ENCODE measurements at places on chromosomes 1 and 21.

DNA sequence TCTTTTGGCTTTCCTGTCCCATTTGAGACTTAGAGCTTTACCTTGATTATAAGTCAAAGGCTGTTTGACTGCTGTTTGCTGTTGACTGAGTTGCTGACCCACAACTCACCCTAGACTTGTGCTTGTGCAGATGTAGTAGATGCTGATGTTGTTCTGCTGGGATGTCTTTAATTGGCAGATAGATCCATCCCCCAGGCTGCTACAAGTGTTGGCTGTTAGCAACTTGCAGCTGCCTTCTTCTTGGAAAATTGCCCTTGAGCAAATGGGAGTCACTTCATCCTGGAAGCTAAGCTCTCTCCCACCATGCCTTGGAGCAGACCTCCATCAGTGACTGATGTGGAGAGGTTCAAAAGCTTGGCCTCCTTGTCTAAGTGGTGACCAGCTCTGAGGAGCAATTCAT, 139.3 kb upstream of the KIAA0040 start:
- no peak for DNase-seq

DNA sequence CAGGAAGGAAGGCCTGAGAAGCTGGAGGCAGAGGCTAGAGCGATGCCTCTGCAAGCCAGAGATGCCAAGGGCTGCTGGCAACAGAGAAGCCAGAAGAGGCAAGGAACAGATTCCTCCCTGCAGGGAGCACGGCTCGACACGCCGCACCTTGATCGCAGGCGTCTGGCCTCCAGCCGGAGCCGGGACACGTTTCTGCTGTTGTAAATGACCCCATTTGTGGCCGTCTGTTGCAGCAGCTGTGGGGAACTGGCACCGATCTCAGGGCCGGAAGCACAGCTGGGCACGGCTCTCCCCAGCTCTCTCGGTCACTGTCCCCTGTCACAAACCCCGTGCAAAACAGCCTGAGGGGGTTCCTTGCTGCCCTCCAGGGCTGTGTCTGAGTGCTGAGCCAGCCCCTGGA, 59.6 kb downstream of the SIK1 start:
- no peak for DNase-seq

GRCh38 chr1:21567241-21568005, 58.2 kb downstream of the ALPL start:
- DNase-seq = no peak

GRCh38 chr1:25679171-25679570, 62.6 kb downstream of the MAN1C1 start:
- no peak for DNase-seq

- no peak for DNase-seq
Observed at GRCh38 chr1:66731170-66731865, 20.9 kb upstream of the DYNLT5 start.

GRCh38 chr1:175757381-175758015, 14.1 kb upstream of the TNR start:
- DNase-seq = no peak

DNA sequence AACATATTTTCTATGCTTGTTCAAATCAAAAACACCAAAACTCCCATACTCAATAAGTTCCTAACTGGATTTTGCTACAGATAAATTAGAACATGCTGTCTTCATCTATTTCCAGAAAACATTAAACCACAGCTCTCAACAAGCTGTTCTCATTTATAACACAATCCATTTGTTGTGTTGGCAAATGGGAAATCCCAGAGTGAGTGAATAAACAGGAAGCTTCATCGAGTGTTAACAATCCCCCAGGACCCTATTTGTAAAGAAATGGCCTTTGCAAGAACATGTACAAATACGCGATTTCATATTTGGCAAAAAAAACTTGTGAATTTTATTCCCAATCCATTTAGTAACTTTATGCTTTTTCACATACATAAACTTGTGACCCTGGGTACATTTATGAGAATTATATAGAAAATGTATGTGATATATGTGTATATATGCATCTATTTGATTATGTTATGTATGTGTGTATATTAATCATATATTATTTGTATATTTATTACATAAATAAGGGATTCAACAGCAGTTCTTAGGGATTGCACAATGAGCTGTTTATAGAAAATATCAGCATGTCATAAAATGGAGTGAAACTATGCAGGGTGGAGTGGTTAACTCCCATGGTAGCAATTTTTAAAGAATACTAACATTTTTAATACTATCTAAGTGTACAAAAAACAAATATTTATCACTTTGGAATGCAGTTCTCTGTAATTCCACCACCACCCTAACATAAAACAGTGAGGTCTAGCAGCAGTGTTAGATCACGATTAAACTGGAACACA, 160.0 kb downstream of the NEGR1 start:
- DNase-seq = no peak

DNA sequence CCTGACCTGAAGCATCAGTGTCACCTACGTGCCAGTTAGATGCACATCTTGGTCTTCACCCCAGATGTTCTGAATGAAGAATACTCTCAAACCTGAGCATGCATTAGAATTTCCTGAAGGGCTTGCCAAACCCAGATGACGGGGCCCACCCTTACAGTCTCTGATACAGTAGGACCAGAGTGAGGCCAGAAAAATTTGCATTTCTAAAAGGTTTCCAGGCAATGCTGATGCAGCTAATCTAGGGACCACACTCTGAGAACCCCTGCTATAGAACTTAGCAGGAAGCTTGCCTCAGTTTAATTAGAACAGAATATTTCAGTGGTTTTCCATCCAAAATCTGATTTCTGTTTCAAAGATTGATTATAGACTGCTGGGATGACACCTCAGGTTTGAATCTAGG, 9.9 kb upstream of the CTBS start:
- no peak for DNase-seq

DNA sequence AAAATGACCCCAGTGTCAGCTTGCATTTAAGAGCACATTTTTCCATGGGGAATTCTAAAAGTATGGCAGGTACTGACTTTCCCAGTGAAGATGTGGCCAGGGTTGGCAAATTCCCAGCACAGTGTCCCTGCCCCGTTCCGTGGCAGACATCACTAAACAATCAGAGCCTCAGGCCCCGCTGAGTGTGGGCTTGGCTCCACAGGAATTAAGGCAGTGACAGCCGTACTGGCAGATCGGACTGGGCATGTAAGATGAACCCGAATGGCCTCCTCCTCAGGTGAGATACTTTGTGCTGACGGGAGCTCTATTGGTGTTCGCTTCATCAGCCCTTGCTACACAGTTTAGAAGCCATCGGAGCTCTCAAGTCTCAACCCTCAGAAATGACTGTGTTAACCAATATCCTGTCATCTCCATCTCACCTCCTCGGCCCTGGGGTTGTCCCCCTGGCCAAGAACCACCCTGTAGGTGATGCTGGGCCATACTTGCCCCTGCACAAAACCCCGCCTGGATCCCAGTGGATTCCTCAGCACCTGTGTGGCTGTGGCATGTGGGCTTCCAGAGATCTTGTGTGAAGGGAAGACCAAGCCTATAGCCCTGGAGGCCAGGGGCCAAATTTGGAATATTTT, 29.0 kb upstream of the ABCG1 start:
- DNase-seq = no peak

GRCh38 chr1:44371206-44371605, 16.1 kb upstream of the ERI3 start:
- DNase-seq = no peak

- no peak for DNase-seq
Observed at GRCh38 chr1:59177756-59178155, 119.1 kb upstream of the FGGY start.

DNA sequence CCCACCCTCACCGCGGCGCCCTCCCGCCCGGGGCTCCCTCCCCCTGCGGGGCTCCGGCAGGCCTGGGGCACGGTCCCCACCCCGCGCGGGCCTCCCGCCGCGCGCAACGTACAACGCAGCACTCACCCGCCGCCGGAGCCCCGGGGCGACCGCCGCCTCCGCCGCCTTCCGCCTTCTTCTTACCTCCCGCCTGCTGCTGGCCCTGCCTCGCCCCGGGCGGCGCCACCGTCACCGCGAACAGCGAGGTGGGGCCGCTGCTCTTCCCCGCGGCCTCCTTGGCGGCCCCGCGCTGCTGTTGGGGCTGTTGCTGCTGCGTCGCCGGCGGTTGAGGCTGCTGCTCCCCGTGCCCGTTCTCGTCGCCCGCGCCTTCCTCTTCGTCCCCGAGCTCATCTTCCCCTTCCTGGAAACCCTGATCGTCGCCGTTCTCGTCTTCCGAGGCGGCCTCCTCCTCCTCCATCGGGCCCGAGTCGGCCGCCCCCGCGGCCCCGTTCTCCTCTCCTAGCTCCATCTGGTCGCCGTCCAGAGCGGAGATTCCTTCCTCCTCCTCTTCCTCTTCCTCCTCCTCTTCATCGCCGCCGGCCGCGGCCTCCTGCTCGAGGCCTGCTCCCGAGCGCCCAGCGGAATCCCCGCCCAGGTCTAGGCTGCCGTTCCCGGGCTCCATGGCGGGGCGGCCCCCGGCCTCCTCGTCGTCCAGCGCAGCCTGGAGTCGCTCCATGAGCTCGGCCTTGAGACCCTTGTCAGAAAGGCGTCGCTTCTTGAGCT, 671 bp downstream of the HNRNPU start:
- DNase-seq = no peak

DNA sequence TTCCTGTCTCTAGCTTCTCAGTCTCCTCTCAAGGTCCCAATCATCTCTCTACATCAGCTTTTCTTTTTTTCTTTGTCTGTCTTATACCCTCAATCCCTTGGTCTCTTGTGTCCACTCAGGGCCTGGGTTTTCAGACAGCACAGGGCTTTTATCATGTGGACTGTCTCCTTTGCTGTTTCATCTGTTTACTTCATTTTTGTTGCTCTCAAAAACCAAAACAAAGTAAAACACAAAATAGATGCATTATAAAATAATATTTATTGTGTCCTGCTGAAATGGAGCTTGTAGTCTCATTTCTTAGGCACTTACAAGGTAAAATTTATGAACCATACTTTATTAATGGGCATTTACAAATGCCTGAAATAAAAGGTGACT, 17.8 kb upstream of the SLAMF6 start:
- DNase-seq = no peak

GRCh38 chr1:212635141-212635631, 26.6 kb downstream of the ATF3 start:
- peak; percentile 6 for DNase-seq

GRCh38 chr1:151039521-151039920, 3.1 kb downstream of the BNIPL start:
- no peak for DNase-seq

- no peak for DNase-seq
Observed at GRCh38 chr1:190963321-190963720, 485.7 kb upstream of the BRINP3 start.

DNA sequence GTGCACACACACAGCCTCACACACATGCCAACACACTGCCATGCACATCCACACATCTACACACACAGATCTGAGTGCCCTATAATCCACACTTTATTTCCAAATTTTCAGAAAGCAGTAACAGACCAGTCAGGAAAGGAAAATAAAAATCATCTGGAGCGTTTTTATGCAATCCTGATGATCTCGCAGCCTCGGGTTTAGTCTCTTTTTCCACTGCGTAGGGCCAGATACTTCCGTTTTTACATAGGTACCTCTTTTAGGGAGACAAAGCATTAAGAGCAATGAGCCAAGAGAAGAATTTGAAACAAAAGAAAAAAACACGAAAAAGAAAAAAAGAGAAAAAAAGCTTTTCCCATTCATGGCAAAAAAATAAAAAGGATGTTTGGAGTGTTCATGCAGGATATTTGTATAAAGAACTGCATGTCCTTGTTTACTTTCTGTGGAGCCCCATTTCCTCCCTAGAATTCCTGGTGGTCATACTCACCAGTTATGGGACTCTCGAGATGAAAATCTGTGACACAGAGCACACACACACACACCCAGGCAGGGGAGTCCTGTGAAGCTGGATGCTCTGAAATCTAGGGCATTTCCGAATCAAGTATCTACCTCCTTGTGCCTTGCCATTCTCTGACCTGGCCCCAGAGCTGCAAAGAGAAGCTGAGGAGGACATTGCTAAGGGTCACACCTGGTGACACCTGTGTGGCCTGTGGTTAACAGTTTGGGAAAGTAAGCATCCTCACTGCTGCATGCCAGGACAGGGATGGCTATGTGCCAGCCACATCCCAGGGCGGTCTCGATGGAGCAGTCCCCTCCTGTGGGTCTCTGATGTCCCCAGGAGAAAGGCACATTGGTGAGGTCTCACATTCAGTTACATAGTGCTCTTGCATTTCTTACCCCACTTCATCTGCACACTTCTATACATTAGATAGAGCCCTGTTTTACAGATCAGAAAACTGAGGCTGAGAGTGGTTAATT, 83.6 kb downstream of the RUNX1 start:
- no peak for DNase-seq

GRCh38 chr1:20486457-20487235, 636 bp upstream of the CAMK2N1 start:
- DNase-seq = no peak

DNA sequence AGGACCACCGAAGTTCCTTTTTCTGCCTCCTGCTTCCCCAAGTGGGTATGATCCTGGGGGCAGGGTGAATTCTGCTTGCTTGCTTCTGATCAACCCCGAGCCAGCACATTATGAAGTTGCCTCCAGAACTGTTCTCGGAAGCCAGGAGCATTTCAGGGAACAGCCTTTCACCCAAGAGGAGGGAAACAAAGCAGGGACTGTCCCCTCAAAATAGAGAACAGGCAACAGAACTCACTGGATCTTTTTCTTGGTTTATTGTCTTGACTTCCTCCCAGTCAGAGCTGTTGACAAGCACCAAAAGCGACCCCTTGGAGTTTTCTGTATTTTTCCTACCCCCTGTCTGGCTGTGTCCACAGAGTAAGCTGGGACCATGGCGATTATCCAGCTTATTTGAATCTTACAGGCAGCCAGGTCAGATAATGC, 258.3 kb upstream of the SGIP1 start:
- no peak for DNase-seq

Data from CD4-positive, alpha-beta T cell treated with Interleukin-12 subunit alpha and Interleukin-12 subunit beta, for 1 hour (primary cell).